Gastroesophageal sphincter (tissue), 4 donors: ENCODE measurements at places on chromosomes 4 and X. TPM values are rescaled to one million over a fixed set of nuclear protein-coding genes. Genes with fewer than 3 reads are reported as not detected.

The FANCB gene
- total RNA-seq = 1.6 TPM

The TLR10 gene
- not detected for total RNA-seq

- ATAC-seq = no peak
- no peak overlapping the region for H3K4me3 ChIP-seq
- no peaks in the 10 kb centered on the region for H3K36me3 ChIP-seq
- no peaks in the 10 kb centered on the region for H3K4me1 ChIP-seq
Measured at GRCh38 chrX:17960891-17961290, 99.8 kb upstream of the RAI2 start.

- peak; percentile 59 for ATAC-seq
- no peaks in the 10 kb centered on the region for H3K27me3 ChIP-seq
- H3K4me3 ChIP-seq = no peak overlapping the region
- H3K4me1 ChIP-seq = no peaks in the 10 kb centered on the region
Measured at GRCh38 chr4:98446499-98447375, 185.6 kb downstream of the RAP1GDS1 start.

DNA sequence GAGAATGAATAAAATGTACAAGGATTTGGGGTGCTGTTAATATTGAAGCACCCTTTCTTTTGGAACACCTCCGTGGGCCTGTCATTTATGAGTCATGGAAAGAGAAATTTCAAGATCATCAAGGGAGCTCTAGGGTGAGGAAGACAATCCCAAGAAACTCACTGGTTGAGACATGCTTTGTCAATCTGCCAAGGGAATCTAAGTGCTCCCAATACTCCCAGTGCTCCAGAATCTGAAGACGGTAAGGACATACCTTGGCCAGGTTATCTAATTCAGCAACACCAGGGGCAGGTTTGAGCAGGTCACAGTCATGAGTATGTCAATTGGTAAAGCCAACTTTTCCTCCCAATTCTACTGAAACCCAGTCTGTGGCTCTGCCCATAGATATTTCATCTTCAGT is 556.4 kb upstream of the CPEB2 start:
- H3K27me3 ChIP-seq = no peaks in the 10 kb centered on the region
- H3K36me3 ChIP-seq = no peaks in the 10 kb centered on the region
- H3K4me1 ChIP-seq = no peaks in the 10 kb centered on the region
- no peak for ATAC-seq
- no peak overlapping the region for H3K27ac ChIP-seq
- no peak overlapping the region for H3K4me3 ChIP-seq

- H3K27me3 ChIP-seq = no peaks in the 10 kb centered on the region
- H3K4me1 ChIP-seq = no peaks in the 10 kb centered on the region
- no peak overlapping the region for H3K27ac ChIP-seq
- ATAC-seq = no peak
- no peak overlapping the region for H3K4me3 ChIP-seq
Measured at GRCh38 chr4:82728301-82728700, 70.3 kb downstream of the SCD5 start.

- no peak overlapping the region for H3K4me3 ChIP-seq
- H3K4me1 ChIP-seq = no peaks in the 10 kb centered on the region
- no peak overlapping the region for H3K27ac ChIP-seq
- ATAC-seq = no peak
Measured at GRCh38 chr4:20572976-20573375, 127.3 kb upstream of the PACRGL start.

DNA sequence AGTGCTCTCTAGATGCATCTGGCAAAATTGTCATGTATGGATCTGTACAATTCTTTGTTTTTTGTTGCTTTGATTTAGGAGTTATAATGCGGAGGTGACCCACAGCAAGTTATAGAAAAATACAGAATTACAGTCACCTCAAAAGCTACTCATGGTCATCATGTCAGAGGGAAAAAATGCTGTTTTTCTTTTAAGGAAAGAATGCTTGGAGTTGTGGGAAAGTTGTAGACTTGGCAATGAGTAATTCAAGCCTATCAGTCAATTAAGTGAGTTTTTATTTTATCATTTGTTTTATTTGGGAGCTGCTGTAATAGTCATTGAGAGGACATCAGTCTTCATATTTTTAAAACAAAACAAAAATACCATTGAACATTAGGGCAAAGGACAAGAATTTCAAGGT is 16.4 kb downstream of the FHL1 start:
- no peaks in the 10 kb centered on the region for H3K27me3 ChIP-seq
- peak overlapping the region; percentile 93 for H3K27ac ChIP-seq
- H3K4me1 ChIP-seq = peaks cover 81% of the 10 kb centered on the region
- no peak overlapping the region for H3K4me3 ChIP-seq
- ATAC-seq = no peak

- no peak overlapping the region for H3K4me3 ChIP-seq
- no peak for ATAC-seq
- no peaks in the 10 kb centered on the region for H3K4me1 ChIP-seq
Measured at GRCh38 chrX:5852941-5853340, 375.7 kb downstream of the NLGN4X start.

DNA sequence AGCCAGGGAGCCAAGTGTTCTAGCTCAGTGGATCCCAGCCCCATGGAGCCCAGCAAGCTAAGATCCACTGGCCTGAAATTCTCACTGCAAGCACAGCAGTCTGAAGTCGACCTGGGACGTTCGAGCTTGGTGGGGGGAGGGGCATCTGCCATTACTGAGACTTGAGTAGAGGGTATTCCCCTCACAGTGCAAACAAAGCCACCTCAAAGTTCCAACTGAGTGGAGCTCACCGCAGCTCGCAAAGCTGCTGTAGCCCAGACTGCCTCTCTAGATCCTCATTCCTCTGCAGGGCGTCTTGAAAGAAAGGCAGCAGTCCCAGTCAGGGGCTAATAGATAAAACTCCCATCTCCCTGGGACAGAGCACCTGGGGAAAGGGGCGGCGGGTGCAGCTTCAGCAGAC is 226.3 kb downstream of the ZIC3 start:
- H3K4me1 ChIP-seq = no peaks in the 10 kb centered on the region
- no peak overlapping the region for H3K4me3 ChIP-seq
- no peaks in the 10 kb centered on the region for H3K27me3 ChIP-seq
- no peak for ATAC-seq

- H3K4me1 ChIP-seq = no peaks in the 10 kb centered on the region
- H3K27ac ChIP-seq = peak overlapping the region; percentile 64
- no peaks in the 10 kb centered on the region for H3K27me3 ChIP-seq
- ATAC-seq = peak; percentile 82
- no peaks in the 10 kb centered on the region for H3K36me3 ChIP-seq
Measured at GRCh38 chrX:119410027-119410819, 11.1 kb downstream of the SLC25A43 start.

DNA sequence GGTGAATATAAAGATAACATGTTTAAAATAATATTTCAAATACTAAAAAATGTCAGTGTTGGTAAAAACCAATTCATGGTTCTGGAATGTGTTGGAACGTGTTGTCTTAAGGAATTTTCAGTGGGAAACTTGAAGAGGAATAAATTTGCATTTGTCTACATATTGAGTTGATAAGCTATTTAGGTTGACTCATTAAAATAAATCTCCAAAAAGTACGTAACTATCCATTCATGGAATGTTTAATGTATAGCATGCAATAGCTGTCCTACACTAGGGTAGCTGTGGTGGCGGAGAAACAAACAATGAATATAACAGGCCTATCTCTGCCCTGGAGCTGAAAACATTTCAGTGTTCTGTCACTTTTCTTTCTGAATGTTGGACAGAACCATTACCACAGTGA is 20.3 kb downstream of the SHISA3 start:
- H3K4me1 ChIP-seq = no peaks in the 10 kb centered on the region
- no peak for ATAC-seq
- H3K4me3 ChIP-seq = no peak overlapping the region
